ENCODE measurements at places on chromosomes 3 and 15.
A peak's percentile ranks its signal among the peaks of the same experiment; 100 is the strongest.

DNA sequence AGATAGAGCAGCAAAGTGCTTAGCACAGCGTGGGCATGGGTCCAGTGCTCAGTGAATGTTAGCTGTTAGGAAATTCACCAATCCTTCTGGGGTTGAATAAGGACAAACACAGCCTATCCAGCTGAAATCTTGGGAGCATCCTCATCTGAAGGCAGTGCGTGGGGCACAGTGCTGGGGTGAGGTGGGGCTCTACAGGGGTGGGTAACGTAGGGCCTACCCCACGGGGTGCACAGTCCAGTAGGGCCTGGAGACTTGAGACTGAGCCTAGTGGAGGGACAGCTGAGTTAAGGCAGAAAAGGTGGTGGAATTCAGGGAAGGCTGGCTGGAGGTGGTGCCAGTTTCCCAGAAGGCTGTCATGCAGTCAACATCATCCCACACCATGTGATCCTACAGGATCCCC, 73.0 kb downstream of the ISG20 start:
- DNase-seq = no peak

DNA sequence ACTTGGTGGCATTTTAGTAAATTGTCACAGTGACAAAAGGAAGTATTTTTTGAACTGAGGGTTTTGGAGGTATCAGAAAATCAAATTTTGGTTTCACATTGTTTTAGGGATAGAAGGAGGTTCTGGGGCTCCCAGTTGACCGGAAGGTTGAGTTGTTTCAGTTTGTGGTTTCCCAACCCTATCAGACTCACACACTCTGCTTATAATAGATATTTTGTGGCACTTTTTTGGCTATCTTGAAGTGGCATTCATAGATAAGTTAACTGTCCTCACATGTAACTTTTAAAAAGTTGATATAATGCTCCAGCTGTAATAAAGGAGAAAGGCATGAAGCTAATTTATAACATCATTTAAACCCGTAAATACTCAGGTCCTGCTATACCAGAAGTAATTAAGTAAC, 12.8 kb downstream of the ARMC8 start:
- DNase-seq = no peak

DNA sequence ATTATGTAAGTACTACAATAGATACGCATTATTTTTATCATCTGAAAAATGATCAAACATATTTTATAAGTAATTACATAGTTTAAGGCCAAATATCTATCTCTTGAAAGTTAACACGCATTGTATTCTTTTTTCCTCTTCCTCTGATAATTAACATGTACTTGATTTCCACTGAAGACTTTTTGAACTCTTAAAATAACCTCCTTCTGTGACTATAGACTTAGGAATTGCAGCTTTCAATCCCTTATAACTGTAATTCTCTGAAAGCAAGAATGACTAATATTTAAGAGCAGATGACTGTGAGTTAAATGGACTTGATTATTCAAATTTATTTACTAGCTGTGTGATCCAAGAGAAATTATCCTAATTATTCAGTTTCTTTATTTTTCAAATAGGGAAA, 730.6 kb upstream of the NECTIN3 start:
- no peak for DNase-seq

GRCh38 chr15:69919816-69920215, 177.9 kb downstream of the TLE3 start:
- DNase-seq = peak; percentile 35

GRCh38 chr15:62447742-62448141, 282.7 kb upstream of the C2CD4B start:
- DNase-seq = no peak

- DNase-seq = no peak
Measured at GRCh38 chr3:17025594-17026139, 140.9 kb downstream of the PLCL2 start.

- no peak for DNase-seq
Measured at GRCh38 chr15:97654481-97655076, 305.9 kb upstream of the ARRDC4 start.

DNA sequence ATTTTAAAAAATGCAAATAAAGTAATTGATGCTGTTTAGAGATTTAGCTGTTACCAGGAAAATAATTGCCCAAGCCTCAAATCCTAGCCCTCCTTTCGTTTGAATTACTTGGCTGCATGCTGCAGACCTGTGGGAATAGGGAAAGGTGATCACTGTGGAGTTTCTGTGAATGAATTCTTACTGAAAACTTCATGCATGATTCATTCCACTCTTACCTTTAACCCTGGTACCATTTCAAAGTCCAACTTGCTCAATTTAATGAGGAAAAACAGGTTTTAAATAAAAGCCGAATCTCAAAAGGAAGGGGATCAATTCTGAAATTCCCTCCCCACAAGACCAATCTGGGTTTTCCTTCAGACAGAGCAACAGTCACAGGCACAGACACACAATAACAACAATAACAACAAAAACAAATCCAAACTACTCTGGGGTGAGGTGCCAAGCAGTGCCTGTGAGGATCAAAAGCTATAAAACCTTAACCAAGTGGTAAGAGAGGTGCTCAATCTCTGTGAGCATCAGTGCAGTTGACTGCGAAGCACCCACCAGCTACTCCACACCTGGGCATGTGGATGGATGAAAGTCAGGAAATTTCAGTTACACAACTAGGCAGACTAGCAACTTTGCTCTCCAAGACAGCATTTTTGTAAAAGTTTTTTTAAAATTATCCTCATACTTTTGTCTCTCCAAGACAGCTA, 200.8 kb downstream of the CNTN3 start:
- DNase-seq = no peak

DNA sequence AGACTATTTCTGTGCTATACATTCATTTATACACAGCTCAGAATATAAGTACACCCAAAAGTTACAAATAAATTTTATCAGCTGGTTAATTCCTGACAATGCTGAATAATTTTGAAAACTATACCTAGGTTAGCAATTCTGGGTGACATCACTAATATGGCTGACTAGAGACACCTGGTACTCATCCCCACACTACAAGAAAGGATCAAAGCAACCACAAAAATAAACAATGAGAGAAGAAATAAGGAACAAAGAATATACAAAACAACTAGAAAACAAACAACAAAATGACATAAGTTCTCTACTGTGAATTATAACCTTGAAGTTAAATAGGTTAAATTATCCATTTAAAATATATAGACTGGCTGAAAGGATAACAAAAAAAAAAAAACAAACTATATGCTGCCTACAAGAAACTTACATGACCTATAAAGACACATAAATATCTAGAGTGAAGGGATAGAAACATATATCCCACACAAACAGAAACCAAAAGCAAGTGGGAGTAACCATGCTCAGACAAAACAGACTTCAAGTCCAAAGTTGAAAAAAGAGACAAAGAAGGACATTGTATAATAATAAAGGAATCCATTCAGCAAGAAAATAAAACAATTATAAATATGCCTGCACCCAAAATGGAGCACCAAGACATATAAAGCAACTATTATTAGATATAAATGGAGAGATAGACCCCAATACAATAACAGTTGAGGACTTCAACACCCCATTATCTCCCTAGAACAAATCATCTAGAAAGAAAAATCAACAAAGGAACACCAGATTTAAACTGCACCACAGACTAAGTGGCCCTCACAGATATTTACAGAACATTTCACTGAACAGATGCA, 57.8 kb downstream of the IMPG2 start:
- no peak for DNase-seq

- no peak for DNase-seq
Measured at GRCh38 chr15:43105077-43105736, 631 bp downstream of the UBR1 start.
